ENCODE measurements at places on chromosomes 2 and 18.

- no peak for DNase-seq
Measured at GRCh38 chr2:210158236-210158635, 13.0 kb downstream of the KANSL1L start.

DNA sequence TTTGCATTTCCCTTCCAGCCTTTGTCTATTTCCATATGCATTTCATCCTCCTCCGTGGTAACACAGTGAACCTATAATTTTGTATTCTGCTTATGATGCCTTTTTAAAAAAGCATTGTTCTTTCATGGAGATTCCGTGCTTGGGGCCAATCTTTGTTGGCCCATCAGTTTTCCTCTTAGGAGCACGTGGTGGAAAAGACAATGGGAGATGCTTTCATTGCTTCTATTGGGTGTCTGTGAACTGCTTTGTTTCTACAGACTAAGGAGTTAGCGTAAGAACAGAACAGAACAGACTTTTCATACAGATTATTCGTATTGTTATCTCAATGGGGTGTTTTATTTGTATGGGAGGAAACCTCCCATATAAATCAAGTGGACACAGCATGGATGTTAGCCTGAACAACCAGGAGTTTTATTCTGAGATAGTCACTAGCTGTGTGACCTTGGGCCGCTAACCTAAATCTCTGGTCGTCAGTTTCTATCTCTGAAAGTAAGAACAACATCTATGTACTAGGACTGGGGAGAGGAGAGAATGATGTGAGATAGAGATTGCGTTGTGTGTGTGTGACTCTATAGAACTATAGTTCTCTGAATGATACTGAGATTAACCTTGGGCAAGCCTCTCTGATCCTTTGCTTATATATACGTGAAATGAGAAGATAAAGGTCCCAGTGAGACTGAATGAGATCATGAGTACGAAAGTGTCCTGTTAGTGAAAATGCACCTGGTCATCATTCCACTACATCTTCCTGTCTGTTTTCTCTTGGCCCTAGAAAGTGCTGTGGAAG, 22.9 kb upstream of the YWHAQ start:
- DNase-seq, result no peak

DNA sequence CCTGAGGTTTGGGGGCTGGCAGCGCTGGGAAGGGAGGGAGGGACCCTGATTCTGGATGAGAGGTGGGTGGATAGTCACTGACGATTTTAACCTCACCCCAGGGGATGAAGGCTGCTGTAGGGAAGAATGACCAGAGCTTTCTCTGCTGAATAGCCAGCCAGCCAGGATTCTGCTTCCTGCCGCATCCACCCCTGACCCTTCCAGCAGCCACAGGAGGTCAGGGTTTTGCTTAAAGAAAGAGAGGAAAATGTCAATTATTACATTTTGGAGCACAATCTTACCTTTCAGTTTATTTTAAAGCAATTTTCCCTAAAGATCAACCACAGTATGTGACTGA, 217.7 kb downstream of the GBX2 start:
- DNase-seq, result no peak

GRCh38 chr2:30738141-30738911, 68.9 kb downstream of the CAPN13 start:
- DNase-seq, result no peak

DNA sequence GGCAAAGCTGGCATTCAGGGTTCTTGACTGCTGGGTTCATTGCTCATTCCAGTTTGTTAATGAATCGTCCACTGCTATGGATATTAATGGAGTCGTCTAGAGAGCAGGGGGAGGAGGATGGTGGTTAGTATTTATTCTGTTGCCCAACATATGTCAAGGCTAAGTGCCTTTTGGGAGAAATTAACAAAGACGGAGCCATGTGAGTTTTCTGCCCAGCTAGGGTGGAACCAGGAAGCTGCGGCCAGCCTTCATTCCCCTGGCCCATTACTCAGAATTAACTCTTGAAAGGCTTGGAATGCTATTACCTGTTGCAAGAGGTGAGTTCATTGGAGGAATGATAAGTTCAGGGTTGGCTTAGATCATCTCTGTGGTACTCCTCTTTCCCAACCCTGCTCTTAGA, 19.3 kb downstream of the IGFBP2 start:
- no peak for DNase-seq

DNA sequence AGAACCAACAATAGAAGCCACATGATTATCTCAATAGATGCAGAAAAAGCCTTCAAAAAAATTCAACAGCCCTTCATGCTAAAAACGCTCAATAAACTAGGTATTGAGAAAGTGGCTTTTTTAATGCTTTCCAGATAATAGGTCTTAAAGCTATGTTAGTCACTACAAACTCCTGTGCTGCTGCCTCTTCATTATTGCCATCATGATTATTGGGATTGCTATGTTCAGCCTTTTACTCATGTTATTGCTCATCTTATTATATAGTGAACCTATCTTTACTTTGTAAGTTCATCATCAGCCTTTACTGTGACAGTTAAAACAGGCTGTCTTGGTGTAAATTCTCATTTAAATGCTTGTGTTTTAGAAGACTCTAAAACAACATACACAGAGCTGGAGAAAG, 1557.2 kb upstream of the ZEB2 start:
- DNase-seq, result no peak

DNA sequence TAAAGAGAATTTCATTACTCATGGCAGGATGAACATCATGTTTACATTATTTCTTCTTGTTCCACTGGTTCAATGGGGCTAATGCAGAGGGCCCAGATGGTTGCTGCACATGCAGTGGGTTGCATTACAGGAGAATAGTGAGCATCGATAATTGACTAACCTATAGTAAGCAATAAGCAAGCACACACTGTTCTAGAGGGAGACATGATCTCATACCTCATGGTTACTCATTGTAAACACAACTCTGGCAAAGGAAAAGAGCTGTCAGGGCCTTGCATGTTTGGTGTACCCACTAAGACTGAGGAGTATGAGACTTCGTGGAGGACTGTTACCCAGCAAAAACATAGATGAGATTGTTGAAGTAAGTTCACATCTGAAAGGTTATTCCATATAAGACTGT, 885.6 kb upstream of the VRK2 start:
- DNase-seq, result no peak

DNA sequence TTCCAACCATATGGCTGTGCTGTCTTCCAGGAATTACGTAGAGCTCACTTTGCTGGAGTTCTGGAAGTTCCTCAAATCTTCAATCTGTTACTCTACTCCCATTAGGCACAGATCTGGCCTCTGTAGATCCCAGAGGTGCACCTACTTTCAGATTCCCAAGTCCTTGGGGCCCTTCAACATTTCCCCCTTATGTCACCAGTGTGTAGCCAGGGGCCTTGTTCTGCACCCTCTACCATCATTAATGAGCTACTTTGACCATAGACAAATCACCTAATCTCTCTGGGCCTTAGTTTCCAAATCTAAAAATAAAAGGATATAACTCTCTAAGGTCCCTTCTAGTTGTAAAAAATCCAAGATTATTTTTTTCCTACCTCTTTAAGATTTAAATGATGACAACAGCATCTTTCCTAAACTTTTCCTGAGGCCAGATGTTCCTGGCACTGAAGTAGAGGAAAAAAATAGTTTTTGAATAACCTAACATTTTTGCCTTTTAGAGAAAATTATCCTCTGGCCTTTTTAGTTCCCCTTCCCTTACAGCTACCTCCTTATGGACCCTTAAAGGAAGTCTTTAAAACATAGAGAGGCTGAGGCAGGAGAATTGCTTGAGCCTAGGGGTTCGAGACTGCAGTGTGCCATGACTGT, 31.0 kb upstream of the WIPF1 start:
- no peak for DNase-seq

DNA sequence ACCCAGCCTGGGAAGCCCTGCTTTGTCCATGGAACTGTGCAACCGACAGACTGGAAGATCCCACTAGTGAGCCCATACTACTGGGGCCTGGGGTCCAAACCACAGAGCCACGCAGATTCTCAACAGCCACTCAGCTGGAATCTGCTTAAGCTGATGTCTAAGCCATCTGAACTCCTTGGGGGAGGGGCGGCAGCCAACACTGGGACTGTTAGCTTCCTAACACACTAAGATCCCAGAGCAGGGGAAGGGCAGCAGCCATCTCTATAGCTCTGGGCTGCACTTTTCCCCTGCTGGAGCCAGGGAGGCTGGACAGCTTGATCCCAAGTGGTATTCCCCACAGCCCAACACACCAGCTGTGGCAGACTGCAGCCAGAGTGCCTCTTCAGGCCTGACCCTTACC, 118.3 kb downstream of the RPRM start:
- DNase-seq, result no peak

- DNase-seq, result no peak
Measured at GRCh38 chr2:60834270-60834717, 47.1 kb upstream of the REL start.

- no peak for DNase-seq
Measured at GRCh38 chr2:172135446-172135845, 32.7 kb upstream of the DLX2 start.

- no peak for DNase-seq
Measured at GRCh38 chr18:78207942-78208341, 771.7 kb upstream of the SALL3 start.

DNA sequence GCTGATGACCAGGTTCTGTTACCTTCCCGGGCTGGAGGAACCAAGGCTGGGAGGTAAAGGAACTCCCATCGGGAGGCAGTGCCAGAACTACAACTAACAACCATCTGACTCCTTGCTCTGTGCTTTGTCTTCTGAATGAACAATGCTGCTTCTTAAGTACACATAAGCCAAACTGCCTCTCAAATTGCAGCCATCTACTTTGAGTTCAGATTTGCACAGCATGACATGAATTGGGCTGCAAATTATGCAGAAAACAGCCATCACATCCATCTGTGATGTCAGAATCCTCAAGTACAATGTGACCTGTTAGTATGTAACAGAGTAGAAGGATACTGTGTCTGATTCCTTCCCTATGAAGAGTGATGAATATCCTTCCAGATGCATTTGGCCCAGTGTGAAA, 290.6 kb downstream of the ZNF521 start:
- no peak for DNase-seq

- no peak for DNase-seq
Measured at GRCh38 chr2:129780316-129781270, 198.9 kb upstream of the RAB6C start.

DNA sequence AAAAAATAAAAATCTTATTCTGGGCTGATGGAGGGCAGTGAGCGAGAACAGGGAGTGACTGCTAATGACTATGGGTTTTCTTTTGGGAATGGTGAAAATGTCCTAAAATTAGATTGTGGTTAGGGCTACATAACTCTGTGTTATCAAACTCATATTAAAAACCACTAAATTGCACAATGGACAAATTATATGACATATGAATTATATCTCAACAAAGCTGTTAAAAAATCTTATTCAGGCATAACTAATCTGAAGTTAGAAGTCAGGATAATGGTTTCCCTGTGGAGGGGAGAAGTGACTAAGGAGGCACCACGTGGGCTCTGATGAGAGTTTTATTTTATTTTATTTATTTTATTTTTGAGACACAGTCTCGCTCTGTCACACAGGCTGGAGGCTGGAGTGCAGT, 32.1 kb upstream of the DPP4 start:
- no peak for DNase-seq
